CD4-positive, alpha-beta memory T cell (primary cell): ENCODE measurements at places on chromosomes 7 and 10. TPM values are rescaled to one million over a fixed set of nuclear protein-coding genes. Genes with fewer than 3 reads are reported as not detected.
A peak's percentile ranks its signal among the peaks of the same experiment; 100 is the strongest.

GRCh38 chr10:59433720-59434428 is 71.5 kb upstream of the FAM13C start:
- no peaks in the 10 kb centered on the region for H3K36me3 ChIP-seq
- no peak overlapping the region for H3K27ac ChIP-seq
- no peak for DNase-seq

DNA sequence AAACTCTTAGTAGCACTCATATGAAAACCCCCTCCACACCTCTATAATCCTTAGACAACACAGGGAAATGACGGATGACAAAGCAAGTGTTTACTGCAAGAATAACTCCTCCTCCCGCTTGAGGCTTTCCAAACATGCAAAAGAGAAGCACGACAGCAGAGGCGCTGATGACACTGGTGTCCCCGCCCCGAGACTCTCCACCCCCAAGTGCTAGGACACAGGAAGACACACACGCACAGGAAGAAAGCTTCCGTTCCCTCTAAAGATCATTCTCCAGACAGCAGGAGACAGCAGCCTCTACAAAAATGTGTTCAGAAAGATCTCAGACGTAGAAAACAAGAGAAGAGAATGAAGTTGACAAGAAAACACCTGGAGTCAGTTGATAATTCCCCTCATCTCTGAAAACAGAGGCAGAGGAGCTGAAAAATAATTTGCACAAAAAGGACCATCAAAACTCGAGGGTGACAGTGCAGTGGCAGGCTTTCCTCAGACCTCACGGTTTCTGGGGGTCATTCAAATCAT is 90.2 kb downstream of the DLG5 start:
- H3K27ac ChIP-seq: peak overlapping the region; percentile 82
- H3K36me3 ChIP-seq: no peaks in the 10 kb centered on the region
- peaks cover 46% of the 10 kb centered on the region for H3K4me1 ChIP-seq
- no peaks in the 10 kb centered on the region for H3K27me3 ChIP-seq

GRCh38 chr10:77798940-77799339 is 127.6 kb downstream of the DLG5 start:
- no peaks in the 10 kb centered on the region for H3K27me3 ChIP-seq
- H3K27ac ChIP-seq: no peak overlapping the region
- H3K4me3 ChIP-seq: no peak overlapping the region
- no peaks in the 10 kb centered on the region for H3K36me3 ChIP-seq
- peaks cover 16% of the 10 kb centered on the region for H3K4me1 ChIP-seq

DNA sequence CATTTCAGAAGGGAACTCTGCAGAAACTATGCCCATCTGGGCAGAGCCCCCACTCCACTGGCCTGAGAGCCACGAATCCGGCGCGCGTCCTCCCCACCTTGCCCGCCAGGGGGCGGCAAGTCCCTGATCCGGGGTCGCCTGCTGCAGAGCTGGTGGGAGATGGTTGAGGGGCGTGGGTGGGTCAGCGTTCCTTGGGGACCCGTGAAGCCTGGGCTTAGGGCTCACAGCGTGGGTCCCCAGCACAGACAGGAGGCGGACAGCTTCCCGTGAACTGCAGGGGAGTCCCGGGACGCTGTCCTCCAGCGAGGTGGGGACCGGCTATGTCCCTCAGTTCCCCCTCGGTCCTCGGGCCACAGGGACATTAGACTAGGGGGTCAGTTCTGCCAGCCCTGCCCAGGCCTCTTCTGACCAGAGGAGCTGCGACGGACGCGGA is 585 bp upstream of the POP7 start:
- H3K27ac ChIP-seq: peak overlapping the region; percentile 79
- H3K27me3 ChIP-seq: no peaks in the 10 kb centered on the region
- H3K4me3 ChIP-seq: peak overlapping the region; percentile 90
- H3K36me3 ChIP-seq: no peaks in the 10 kb centered on the region
- DNase-seq: peak; percentile 77

- H3K4me1 ChIP-seq: peaks cover 22% of the 10 kb centered on the region
- H3K4me3 ChIP-seq: no peak overlapping the region
- no peaks in the 10 kb centered on the region for H3K27me3 ChIP-seq
- no peak overlapping the region for H3K27ac ChIP-seq
- no peak for DNase-seq
These were observed 6.0 kb upstream of the LMBR1 start for GRCh38 chr7:156898938-156899337.

DNA sequence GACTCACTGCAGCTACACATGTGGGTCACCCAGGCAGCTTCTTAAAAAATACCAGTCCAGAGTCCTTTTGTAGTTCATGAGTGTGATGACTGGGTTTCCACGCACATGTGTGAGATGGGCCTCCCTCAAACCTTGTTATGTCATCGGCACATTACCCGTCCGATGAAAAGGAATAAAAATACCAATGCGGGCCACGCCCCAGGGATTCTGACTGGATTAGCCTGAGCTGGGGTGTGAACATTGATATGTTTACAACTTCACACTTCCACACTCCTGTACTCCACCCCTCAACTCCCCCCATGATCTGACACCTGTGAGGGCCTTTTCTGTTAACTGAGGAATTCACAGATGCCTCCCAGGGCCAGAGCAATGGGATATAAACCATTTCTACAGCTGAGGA is 6.2 kb downstream of the SLC29A3 start:
- no peak overlapping the region for H3K27ac ChIP-seq
- H3K36me3 ChIP-seq: peaks cover 7% of the 10 kb centered on the region
- H3K4me1 ChIP-seq: peaks cover under 1% of the 10 kb centered on the region
- H3K27me3 ChIP-seq: no peaks in the 10 kb centered on the region
- no peak overlapping the region for H3K4me3 ChIP-seq

- H3K27ac ChIP-seq: no peak overlapping the region
- no peaks in the 10 kb centered on the region for H3K4me1 ChIP-seq
- no peak overlapping the region for H3K4me3 ChIP-seq
- no peaks in the 10 kb centered on the region for H3K36me3 ChIP-seq
- DNase-seq: no peak
These were observed 162.9 kb upstream of the KIAA1217 start for GRCh38 chr10:24046060-24046459.

DNA sequence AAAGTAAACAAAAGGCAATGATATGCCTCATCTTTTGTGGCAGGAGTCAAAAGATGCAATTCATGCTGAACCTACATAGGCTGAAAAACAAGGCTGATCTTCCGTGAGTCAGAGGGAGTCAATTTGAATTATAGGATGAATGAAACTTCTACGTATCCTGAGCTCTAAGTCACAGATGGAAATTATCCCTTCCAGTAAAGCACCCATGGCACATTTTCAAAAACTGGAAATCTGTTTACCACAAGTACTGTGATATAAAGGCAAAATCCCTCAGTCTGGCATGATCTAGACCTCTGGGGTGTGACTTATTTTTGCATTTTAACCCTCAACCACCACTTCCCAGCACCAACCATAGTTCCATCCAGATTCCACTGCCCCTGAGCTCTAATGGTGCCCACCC is 69.6 kb downstream of the NRG3 start:
- H3K36me3 ChIP-seq: no peaks in the 10 kb centered on the region
- no peak overlapping the region for H3K27ac ChIP-seq
- H3K27me3 ChIP-seq: no peaks in the 10 kb centered on the region

GRCh38 chr10:117360016-117360415 is 15.2 kb downstream of the PDZD8 start:
- H3K27me3 ChIP-seq: no peaks in the 10 kb centered on the region
- H3K4me3 ChIP-seq: no peak overlapping the region
- H3K27ac ChIP-seq: no peak overlapping the region
- peaks cover 44% of the 10 kb centered on the region for H3K4me1 ChIP-seq
- no peak for DNase-seq

TCERG1L gene
- not detected for total RNA-seq

GRCh38 chr10:122689146-122689820 is 10.4 kb downstream of the C10orf120 start:
- no peaks in the 10 kb centered on the region for H3K36me3 ChIP-seq
- H3K27me3 ChIP-seq: no peaks in the 10 kb centered on the region
- H3K4me1 ChIP-seq: no peaks in the 10 kb centered on the region
- no peak overlapping the region for H3K27ac ChIP-seq

- no peaks in the 10 kb centered on the region for H3K36me3 ChIP-seq
- H3K27me3 ChIP-seq: no peaks in the 10 kb centered on the region
- H3K4me1 ChIP-seq: no peaks in the 10 kb centered on the region
- DNase-seq: no peak
- H3K27ac ChIP-seq: no peak overlapping the region
These were observed 379.4 kb downstream of the GALNT17 start for GRCh38 chr7:71511361-71511807.

DNA sequence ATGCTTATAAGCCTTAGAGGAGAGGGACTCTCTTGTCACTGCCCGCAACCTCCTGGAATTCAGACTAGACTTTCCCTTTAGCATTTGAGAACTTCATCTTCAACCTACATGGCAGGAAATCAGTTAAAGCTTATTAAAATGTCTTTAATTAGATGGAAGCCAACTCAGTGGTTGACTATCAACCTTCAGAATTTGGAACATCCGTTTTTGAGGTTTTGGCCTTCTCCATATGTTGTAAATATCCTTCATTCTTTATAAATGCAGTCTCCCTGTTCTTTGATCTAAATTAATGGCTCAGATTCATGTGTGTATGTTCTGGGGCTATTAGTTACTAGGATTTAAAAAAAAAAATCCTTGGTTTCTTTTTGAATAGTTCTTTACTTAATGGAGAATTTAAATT is 85.0 kb downstream of the ANKRD61 start:
- H3K36me3 ChIP-seq: peaks cover 38% of the 10 kb centered on the region
- no peak overlapping the region for H3K27ac ChIP-seq
- H3K4me3 ChIP-seq: no peak overlapping the region
- no peaks in the 10 kb centered on the region for H3K27me3 ChIP-seq

DNA sequence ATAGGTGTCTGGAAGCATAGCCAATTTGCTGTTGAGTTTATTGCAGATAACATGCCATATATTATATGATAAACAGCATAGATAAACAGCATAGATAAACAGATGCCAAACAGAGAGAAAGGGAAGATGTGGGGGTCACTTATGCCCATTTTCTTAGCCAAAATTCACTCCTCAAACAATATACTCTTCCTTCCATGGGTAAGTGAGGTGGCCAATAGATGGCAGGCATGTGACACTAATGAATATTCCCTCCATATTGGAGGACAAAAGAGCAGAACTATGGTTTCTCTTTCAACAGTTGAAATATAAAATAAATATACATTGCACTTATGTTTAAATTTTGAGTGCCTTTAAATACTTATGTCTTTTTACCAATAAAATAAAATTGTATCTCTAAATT is 1212.8 kb downstream of the REEP3 start:
- no peaks in the 10 kb centered on the region for H3K36me3 ChIP-seq
- no peaks in the 10 kb centered on the region for H3K4me1 ChIP-seq
- no peak overlapping the region for H3K4me3 ChIP-seq
- H3K27me3 ChIP-seq: no peaks in the 10 kb centered on the region
- H3K27ac ChIP-seq: no peak overlapping the region
- DNase-seq: no peak

GRCh38 chr7:43164757-43165156 is 52.3 kb downstream of the HECW1 start:
- H3K4me1 ChIP-seq: no peaks in the 10 kb centered on the region
- no peak for DNase-seq
- no peaks in the 10 kb centered on the region for H3K36me3 ChIP-seq
- H3K27me3 ChIP-seq: no peaks in the 10 kb centered on the region

GRCh38 chr10:88336334-88336733 is 246.8 kb downstream of the RNLS start:
- no peaks in the 10 kb centered on the region for H3K36me3 ChIP-seq
- no peak for DNase-seq
- no peaks in the 10 kb centered on the region for H3K27me3 ChIP-seq
- H3K4me1 ChIP-seq: no peaks in the 10 kb centered on the region
- no peak overlapping the region for H3K4me3 ChIP-seq
- no peak overlapping the region for H3K27ac ChIP-seq

GRCh38 chr7:149741629-149742028 is 31.8 kb downstream of the ZNF467 start:
- H3K4me1 ChIP-seq: peaks cover 11% of the 10 kb centered on the region
- peaks cover 12% of the 10 kb centered on the region for H3K27me3 ChIP-seq

CALML3 gene
- total RNA-seq: not detected

GRCh38 chr7:88109612-88110011 is 110.2 kb downstream of the SRI start:
- no peak overlapping the region for H3K4me3 ChIP-seq
- H3K36me3 ChIP-seq: no peaks in the 10 kb centered on the region
- H3K4me1 ChIP-seq: no peaks in the 10 kb centered on the region
- no peak for DNase-seq

GRCh38 chr10:43669386-43669785 is 20.7 kb upstream of the ZNF32 start:
- H3K4me3 ChIP-seq: no peak overlapping the region
- peaks cover 10% of the 10 kb centered on the region for H3K27me3 ChIP-seq
- DNase-seq: no peak
- H3K36me3 ChIP-seq: no peaks in the 10 kb centered on the region
- H3K27ac ChIP-seq: no peak overlapping the region

DNA sequence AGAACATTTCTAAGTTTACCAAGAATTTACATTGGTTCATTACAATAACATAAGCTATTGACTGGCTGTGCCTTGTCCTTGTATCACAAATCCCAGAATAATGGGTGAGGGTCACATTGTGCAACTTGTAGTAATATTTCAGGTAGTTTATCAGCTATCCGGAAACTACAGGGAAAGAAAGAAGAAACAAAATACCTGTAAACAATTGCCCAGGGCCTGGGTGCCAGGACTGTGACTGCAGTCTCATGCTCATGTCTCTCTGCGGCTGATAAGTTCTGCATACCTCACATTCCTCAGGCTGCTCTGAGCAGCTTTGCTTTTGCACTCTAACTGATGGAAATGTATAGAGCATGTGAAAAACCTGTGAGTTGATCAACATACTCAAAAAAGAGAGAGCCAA is 131.8 kb upstream of the TRIM24 start:
- DNase-seq: no peak
- H3K4me1 ChIP-seq: no peaks in the 10 kb centered on the region
- no peak overlapping the region for H3K27ac ChIP-seq

CALML5 gene
- not detected for total RNA-seq

GRCh38 chr7:70383066-70383782 is 748.7 kb upstream of the GALNT17 start:
- no peaks in the 10 kb centered on the region for H3K36me3 ChIP-seq
- no peak overlapping the region for H3K4me3 ChIP-seq
- no peaks in the 10 kb centered on the region for H3K27me3 ChIP-seq
- H3K27ac ChIP-seq: no peak overlapping the region
- DNase-seq: no peak

GRCh38 chr10:80344276-80344675 is 12.3 kb downstream of the DYDC1 start:
- no peak overlapping the region for H3K27ac ChIP-seq
- no peak overlapping the region for H3K4me3 ChIP-seq
- no peaks in the 10 kb centered on the region for H3K27me3 ChIP-seq
- no peak for DNase-seq
- no peaks in the 10 kb centered on the region for H3K4me1 ChIP-seq
- no peaks in the 10 kb centered on the region for H3K36me3 ChIP-seq

- DNase-seq: no peak
- no peaks in the 10 kb centered on the region for H3K36me3 ChIP-seq
- H3K4me1 ChIP-seq: no peaks in the 10 kb centered on the region
- no peaks in the 10 kb centered on the region for H3K27me3 ChIP-seq
- H3K27ac ChIP-seq: no peak overlapping the region
These were observed 46.3 kb downstream of the PDK4 start for GRCh38 chr7:95549818-95550529.

DNA sequence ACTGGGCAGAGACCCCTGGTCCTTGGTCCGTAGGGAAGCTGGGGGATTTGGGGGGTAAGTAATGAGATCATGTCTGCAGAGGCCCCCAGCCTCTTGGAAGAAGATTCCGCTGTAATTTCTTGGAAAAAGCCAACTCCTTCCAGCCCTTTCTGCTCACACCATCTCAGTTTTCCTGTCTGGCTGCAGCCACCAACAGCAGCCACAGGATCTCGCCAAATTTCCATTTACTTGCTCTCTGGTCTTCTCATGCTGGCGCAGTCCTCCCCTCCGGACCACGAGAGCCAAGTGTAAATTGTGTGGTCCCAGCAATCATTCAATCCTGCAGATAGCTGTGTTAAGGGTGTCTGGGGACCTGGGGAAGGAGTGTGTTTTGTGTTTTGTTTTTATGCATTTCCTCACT is 49.6 kb downstream of the ASB13 start:
- no peaks in the 10 kb centered on the region for H3K36me3 ChIP-seq
- H3K27ac ChIP-seq: no peak overlapping the region
- no peaks in the 10 kb centered on the region for H3K4me1 ChIP-seq
- no peak overlapping the region for H3K4me3 ChIP-seq
- H3K27me3 ChIP-seq: no peaks in the 10 kb centered on the region
